ENCODE measurements at places on chromosomes 5 and 9.

- DNase-seq, result no peak
These were observed 6.9 kb upstream of the ZBTB5 start for GRCh38 chr9:37471942-37472684.

DNA sequence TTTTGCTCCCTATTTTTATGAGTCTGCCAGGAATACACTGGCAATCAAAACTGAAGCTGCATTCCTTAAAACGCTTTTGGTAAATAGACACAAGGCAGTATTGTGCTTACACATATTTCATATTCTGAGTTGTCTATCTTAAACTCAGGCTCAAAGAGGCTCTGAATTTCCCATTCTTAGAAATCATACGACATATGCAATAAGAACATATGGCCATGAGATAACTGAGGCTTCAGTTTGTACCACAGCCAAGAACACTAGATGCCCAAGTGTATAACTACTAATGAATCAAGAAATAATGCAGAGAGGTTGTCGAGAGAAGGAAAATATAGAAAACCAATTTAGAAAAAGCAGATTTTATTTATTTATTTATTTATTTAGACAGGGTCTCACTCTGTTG, 357.4 kb downstream of the NDUFS4 start:
- no peak for DNase-seq

DNA sequence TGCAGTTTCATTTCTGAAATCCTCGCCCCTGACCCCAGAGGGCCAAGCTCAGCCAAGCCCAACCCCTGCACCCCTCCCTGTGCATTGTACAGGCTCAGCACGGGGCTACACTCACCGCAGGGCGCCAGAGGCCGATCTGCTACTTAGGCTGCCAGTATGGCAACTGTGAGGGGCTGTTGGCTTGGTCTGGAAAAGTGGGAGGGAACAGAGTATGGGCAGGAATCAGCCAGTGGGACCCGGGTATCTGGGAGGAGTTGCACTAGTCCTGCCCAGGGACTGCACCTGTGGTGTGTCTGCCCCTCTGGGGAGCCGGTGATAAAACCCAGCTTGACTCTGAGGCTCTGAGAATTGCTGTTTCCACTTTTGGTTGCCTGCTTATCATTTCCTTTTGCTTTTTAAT, 167.4 kb upstream of the KIF2A start:
- DNase-seq, result no peak

- DNase-seq, result no peak
These were observed 55.4 kb downstream of the PTPN3 start for GRCh38 chr9:109442716-109443115.

DNA sequence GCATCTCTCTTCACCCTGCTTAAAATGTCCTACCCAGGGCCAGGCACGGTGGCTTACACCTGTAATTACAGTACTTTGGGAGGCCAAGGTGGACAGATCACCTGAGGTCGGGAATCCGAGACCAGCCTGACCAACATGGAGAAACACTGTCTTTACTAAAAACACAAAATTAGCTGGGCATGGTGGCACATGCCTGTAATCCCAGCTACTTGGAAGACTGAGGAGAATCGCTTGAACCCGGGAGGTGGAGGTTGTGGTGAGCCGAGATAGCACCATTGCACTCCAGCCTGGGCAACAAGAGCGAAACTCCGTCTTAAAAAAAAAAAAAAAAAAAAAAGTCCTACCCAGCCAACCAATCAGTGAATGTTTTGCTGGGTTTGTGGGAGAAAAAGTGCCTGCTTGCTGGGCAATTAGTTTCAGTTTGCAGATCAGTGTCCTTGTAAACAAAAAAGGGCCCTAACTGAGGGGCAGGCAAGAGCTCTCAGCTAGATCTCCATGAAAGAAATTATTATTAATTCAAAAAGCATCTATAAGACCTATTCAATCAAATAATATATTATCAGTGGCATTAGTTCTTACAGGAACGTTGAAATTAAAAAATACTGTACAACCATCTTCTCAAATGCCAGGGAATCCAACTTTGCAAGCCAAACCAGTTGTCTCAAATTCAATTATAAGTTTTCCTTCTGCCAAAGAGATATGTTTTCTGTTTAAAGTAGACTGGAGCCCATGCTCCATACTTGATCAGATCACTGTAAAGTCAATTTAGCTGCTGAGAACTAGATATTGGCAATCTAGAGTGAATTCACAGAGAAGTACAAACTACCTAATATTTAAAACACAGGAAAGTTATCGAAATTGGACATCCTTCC, 3.9 kb downstream of the MEGF9 start:
- DNase-seq, result no peak
